ENCODE measurements at places on chromosomes 4 and X.

DNA sequence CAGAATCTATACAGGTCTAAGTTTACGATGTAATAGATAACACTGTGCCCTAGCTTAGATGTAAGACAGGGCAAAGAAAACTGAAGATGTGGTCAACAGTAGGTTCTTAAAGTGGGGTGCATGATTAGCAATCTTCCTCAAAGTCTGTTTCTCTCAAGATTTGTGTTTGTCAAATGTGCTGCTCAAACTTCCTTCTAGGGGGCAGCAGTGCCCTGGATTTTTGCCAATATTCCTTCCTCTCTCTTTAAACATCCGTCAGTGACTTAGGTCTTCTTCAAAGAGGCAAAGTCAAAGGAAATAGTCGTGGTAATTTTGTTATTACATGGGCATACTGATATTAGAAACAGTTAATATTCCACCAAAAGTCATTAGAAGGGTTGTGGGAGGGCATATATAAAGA, 4.2 kb upstream of the PDHA2 start:
- no peak overlapping the region for H3K4me3 ChIP-seq
- H3K27me3 ChIP-seq: no peaks in the 10 kb centered on the region
- no peak overlapping the region for H3K27ac ChIP-seq
- no peaks in the 10 kb centered on the region for H3K36me3 ChIP-seq
- no peaks in the 10 kb centered on the region for H3K4me1 ChIP-seq

GRCh38 chrX:80174925-80175574, 160.5 kb downstream of the TBX22 start:
- H3K4me3 ChIP-seq: no peak overlapping the region
- H3K27me3 ChIP-seq: no peaks in the 10 kb centered on the region
- no peak overlapping the region for H3K27ac ChIP-seq
- no peaks in the 10 kb centered on the region for H3K36me3 ChIP-seq
- DNase-seq: no peak
- no peaks in the 10 kb centered on the region for H3K4me1 ChIP-seq

- no peak for DNase-seq
- H3K36me3 ChIP-seq: no peaks in the 10 kb centered on the region
- no peaks in the 10 kb centered on the region for H3K27me3 ChIP-seq
- no peak overlapping the region for H3K4me3 ChIP-seq
- no peak overlapping the region for H3K27ac ChIP-seq
Measured at GRCh38 chr4:99305638-99306400, 15.0 kb upstream of the ADH1A start.

- no peaks in the 10 kb centered on the region for H3K36me3 ChIP-seq
- no peak overlapping the region for H3K4me3 ChIP-seq
- peaks cover 11% of the 10 kb centered on the region for H3K4me1 ChIP-seq
- DNase-seq: no peak
Measured at GRCh38 chr4:38526412-38526811, 137.6 kb upstream of the KLF3 start.

GRCh38 chr4:26746802-26747213, 113.8 kb upstream of the STIM2 start:
- H3K4me1 ChIP-seq: no peaks in the 10 kb centered on the region
- no peaks in the 10 kb centered on the region for H3K36me3 ChIP-seq

- no peaks in the 10 kb centered on the region for H3K4me1 ChIP-seq
- no peak for DNase-seq
- H3K36me3 ChIP-seq: no peaks in the 10 kb centered on the region
- no peaks in the 10 kb centered on the region for H3K27me3 ChIP-seq
- no peak overlapping the region for H3K27ac ChIP-seq
- no peak overlapping the region for H3K4me3 ChIP-seq
Measured at GRCh38 chr4:163966612-163967011, 472.1 kb downstream of the TMA16 start.

DNA sequence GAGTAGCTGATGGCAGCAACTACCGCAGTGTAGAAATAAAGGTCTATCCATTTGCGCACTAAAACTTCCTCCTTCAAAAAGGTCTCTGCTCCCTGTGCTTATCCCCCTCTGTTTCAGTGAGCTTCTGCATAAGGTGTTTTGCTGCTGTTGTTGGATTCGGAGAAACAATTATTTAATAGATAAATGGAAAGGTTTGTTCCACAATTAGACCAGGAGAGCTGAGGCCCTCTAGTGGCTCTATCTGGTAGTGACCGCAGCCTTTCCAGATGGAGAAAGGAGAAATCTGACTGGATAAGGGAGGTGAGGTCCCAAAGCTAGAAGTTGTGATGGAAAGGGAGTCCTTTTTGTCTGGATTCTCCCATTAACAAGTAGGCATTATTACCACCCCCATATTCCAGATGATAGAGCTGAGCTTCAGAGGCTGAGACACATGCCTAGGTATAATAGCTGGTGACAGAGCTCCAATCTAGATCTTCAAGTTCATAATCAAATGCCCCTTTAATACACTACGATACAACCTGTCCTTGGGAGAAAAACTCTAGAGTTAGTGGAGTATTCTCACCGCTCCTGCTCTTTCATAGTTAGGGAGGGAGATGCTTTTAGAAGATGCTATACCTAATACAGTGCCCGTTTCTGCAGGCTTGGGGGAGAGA, 5.1 kb upstream of the GABRQ start:
- peak; percentile 72 for DNase-seq
- no peak overlapping the region for H3K27ac ChIP-seq
- H3K27me3 ChIP-seq: peaks cover 77% of the 10 kb centered on the region
- H3K4me1 ChIP-seq: no peaks in the 10 kb centered on the region
- H3K36me3 ChIP-seq: no peaks in the 10 kb centered on the region

DNA sequence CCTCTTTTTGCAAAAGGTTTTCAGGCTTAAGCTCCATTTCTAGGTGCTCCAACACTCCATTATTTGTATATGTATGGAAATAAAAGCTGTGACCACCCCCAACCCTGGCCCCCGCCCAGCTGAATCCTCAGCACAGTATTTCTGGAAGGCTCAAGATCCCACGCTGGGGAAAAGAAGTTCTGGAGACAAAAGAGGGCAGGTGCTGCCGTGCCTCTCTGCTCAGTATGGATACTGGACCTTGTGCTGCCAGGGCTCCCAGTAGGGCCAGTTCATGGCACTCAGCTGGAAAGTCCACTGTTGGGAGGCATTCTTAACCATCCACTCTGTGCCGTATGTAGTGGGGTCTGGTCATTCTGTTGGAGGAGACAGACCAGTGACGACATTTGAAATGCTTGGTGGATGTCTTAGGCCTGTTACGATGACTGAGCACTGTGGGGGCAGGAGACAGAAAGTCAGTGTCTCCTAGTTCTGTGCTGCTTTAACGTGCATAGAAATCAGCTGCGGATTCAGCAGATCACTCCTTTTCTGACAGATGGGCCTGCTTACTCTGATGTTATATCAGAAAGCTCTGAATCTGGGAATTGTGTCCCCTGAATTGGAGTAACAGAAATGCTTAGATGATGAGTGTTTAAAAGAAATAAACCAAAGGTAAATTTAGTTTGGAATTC, 48.4 kb upstream of the MSANTD1 start:
- H3K27me3 ChIP-seq: no peaks in the 10 kb centered on the region
- no peak overlapping the region for H3K27ac ChIP-seq
- H3K4me3 ChIP-seq: no peak overlapping the region
- DNase-seq: no peak
- no peaks in the 10 kb centered on the region for H3K36me3 ChIP-seq

- no peaks in the 10 kb centered on the region for H3K27me3 ChIP-seq
- no peaks in the 10 kb centered on the region for H3K4me1 ChIP-seq
- no peak for DNase-seq
Measured at GRCh38 chrX:82676386-82676785, 831.7 kb upstream of the POU3F4 start.

DNA sequence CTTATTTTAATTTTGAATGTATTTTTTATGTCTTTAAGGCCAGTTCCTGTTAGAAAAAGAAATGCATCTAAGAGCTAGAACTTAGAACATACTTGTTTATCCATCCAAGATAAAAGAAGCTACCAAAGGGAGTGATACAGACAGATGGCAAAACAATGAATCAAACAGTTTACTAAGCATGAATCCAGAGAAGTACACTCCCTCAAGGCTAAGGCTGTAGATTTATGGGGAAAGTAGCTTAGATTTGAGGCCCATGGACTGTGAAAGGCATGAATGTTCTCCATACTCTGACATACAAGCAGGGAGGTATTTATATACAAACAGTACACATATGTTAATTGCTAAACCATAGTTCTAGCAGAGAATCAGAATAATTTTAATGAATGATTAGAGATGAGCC, 255.3 kb upstream of the NRK start:
- no peaks in the 10 kb centered on the region for H3K36me3 ChIP-seq
- DNase-seq: no peak
- H3K4me3 ChIP-seq: no peak overlapping the region
- no peaks in the 10 kb centered on the region for H3K27me3 ChIP-seq
- H3K4me1 ChIP-seq: no peaks in the 10 kb centered on the region

- no peaks in the 10 kb centered on the region for H3K36me3 ChIP-seq
- H3K4me3 ChIP-seq: no peak overlapping the region
- no peak for DNase-seq
Measured at GRCh38 chr4:27218013-27218412, 357.4 kb downstream of the STIM2 start.

- no peaks in the 10 kb centered on the region for H3K36me3 ChIP-seq
- no peak overlapping the region for H3K27ac ChIP-seq
Measured at GRCh38 chr4:47791965-47792364, 45.9 kb downstream of the CORIN start.

DNA sequence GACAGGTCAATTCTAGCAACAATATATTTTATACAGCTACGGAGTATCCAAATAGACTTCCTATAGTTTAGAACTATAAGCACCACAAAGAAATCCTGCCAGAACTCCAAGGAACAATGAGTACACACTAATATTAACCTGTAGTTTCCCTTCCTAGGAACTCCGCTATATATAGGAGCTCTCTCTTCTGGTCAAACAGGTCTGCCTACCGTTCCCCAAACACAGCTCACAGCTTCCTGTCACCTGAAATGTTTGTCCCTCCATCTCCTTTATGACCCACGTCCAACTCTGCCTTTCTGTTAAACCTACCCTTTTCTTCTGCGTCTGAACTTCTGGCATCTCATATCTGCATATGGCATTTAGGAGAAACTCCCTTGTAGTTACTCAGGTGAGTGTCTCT, 10.5 kb upstream of the GJB1 start:
- H3K27ac ChIP-seq: peak overlapping the region; percentile 84
- peak; percentile 34 for DNase-seq
- H3K27me3 ChIP-seq: no peaks in the 10 kb centered on the region

GRCh38 chr4:174217273-174218126, 66.0 kb downstream of the FBXO8 start:
- H3K4me3 ChIP-seq: peak overlapping the region; percentile 53
- H3K27ac ChIP-seq: no peak overlapping the region
- H3K36me3 ChIP-seq: no peaks in the 10 kb centered on the region

DNA sequence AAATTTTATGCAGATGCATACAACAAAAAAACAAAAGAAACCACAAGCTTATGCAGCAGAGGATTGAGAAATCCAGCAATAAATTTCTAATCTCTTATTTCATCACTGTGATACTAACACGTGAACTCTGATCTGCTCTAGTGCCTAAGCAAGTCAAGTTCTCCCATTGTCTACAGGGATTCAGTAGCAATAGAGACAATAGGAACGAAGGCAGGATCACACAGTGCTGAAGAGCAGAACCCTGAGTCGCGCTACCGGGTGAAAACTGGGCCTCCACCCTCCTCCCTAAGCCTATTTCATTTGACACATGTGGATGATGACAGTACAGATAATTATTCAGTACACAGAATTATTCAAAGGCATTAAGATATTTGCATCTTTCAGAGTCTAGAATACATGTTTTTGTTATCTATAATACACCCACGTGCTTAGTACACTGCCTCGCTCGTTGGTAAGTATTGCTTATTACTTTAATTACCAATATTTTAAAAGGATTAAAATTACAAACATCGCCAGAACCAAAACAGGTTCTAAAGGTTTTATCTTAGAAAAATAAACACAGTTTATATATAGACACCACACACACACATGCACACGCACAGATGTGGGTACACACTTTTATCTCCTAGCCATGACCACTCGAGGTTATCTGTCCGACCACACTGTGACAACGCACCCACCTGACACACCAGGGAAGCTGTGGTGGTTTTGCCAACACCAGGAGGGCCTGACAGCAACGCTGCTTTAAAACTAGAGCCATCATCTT, 60.1 kb downstream of the RFC1 start:
- no peaks in the 10 kb centered on the region for H3K27me3 ChIP-seq
- DNase-seq: no peak
- no peak overlapping the region for H3K4me3 ChIP-seq
- H3K27ac ChIP-seq: no peak overlapping the region

- H3K4me3 ChIP-seq: no peak overlapping the region
- H3K4me1 ChIP-seq: no peaks in the 10 kb centered on the region
- H3K36me3 ChIP-seq: no peaks in the 10 kb centered on the region
- H3K27ac ChIP-seq: no peak overlapping the region
Measured at GRCh38 chr4:5869966-5870619, 22.8 kb downstream of the CRMP1 start.

GRCh38 chr4:118762155-118762554, 73.8 kb downstream of the SEC24D start:
- H3K4me1 ChIP-seq: no peaks in the 10 kb centered on the region
- H3K27me3 ChIP-seq: no peaks in the 10 kb centered on the region
- peaks cover 12% of the 10 kb centered on the region for H3K36me3 ChIP-seq
- H3K27ac ChIP-seq: no peak overlapping the region
- H3K4me3 ChIP-seq: no peak overlapping the region

DNA sequence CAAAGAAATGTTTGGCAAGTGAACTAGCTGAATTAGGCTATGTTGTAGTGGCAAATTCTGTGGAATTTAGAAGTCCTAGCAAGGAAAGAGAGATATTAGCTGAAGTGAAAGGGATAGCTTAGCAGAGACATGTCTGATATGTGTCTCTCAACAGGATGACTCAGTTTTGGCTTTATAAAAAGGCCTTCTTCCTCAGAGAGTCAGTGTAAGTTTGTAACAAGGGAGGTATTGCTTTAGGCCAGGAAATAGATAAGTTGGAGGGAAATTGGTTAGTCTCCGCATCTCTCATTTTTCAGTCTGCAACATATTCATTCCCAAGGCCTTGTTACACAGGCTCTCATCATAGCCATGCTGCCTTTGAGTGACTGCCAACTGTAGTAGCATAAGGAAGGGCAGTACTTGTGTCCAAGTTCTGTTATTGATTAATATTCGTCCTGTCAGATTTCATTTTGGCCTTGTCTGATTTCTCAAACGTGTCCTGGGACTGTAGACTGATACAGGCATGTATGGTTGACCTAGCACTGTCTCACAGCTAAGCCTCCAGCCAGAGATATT, 4.0 kb downstream of the TMEM164 start:
- H3K27me3 ChIP-seq: no peaks in the 10 kb centered on the region
- no peak overlapping the region for H3K27ac ChIP-seq
- H3K4me1 ChIP-seq: peaks cover 39% of the 10 kb centered on the region
- H3K36me3 ChIP-seq: peaks cover 25% of the 10 kb centered on the region
- DNase-seq: no peak

DNA sequence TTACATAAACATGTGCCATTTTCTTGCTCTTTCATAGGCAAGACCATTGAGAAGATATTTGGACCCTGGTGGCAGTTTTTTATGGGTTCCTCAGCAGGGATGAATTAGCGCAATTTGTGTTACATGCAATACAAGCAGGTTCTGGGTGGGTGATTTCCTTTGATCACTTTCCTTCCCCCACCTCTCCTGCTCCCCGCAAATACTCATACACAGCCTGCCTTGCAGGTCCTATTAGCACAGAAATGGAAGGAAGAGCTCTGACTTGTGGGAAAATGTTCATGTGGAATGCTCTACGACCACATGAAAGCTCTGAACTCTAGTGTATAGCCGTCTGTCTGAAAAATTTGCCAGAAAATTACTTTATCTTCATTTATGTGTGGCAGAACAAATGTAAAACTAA, 361.0 kb upstream of the FAT1 start:
- no peaks in the 10 kb centered on the region for H3K36me3 ChIP-seq
- no peaks in the 10 kb centered on the region for H3K4me1 ChIP-seq
- DNase-seq: no peak
- no peak overlapping the region for H3K4me3 ChIP-seq

GRCh38 chr4:128591482-128591881, 218.0 kb upstream of the JADE1 start:
- H3K27me3 ChIP-seq: no peaks in the 10 kb centered on the region
- H3K4me1 ChIP-seq: peaks cover 10% of the 10 kb centered on the region
- no peak for DNase-seq
- H3K27ac ChIP-seq: peak overlapping the region; percentile 13
